ENCODE measurements at places on chromosomes 7 and 10.

GRCh38 chr7:147829016-147829415 is 761.5 kb upstream of the C7orf33 start:
- no peak for DNase-seq

GRCh38 chr7:139526578-139527544 is 3.4 kb downstream of the CLEC2L start:
- DNase-seq = no peak

- DNase-seq = no peak
These were observed 92.8 kb downstream of the DOCK1 start for GRCh38 chr10:126997801-126998590.

DNA sequence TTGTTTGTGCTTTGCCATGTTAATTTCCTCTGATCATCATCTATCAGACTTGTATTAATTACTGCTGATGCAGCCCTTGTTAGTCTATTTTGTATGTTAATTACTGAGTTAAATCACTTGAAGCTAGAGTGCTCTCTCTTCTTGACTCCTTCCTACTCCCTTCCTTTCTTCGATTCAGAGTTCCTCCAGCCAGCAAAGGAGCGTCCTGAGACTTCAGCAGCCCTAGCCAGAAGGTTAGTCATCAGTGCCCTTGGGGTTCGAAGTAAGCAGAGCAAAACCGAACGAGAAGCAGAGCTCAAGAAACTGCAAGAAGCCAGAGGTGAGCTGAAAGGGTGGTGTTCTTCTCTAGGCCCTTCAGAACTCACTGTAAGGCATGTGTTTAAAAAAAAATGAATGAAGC is 32.1 kb downstream of the LOXL4 start:
- no peak for DNase-seq

DNA sequence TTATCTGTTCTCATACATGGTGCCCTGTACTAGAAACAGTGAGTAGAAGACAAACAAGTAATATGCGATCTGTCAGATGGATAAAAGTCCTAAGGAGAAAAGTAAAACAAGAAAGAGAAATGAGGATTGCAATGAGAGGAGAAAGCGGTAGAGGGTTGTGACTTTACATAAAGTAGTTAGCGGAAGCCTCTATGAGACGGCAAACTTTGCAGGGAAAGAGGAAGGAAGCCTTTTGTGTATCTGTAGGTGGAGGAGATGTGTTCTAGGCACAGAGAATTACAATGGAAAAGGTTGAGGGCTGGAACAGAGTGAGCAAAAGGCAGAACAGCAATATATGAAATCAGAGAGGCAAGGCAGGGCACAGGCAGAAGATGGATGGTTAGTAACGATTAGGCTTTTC is 150.4 kb upstream of the SEMA3E start:
- DNase-seq = no peak
